NAMALWA (cell line): ENCODE measurements at places on chromosomes 3 and 15.

DNA sequence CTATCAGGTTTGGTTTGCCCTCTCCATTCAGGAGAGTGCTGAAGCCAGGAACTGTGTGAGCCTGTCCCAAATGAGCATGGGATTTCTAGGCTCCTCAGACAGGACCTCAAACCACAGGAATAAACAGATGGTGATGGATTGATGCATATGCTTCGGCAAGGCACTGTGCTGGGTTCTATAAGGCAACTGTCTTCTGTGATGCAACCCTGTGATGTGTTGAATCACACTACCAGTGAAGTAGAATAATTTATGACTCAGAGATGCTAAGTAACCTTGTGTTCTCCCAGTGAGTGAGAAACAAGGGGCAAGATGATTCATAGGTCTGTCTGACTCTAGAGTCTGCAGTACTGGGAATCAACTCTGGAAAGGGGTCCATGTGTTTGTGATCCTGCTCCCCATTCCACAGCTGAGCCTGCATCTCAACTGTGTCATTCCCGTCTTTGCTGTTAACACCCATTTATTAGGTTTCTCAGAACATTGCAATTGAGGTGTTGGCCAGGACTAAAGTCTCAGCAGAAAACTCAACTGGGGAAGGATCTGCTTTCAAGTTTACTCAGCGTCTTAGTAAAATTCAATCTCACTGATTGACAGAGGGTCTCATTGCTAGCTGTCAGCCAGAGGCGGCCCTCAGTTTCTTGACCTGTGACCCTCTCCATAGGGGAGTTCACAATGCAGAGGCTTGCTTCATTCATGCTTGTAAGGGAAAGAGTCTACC is 510.1 kb upstream of the CFAP20DC start:
- no peak for DNase-seq

DNA sequence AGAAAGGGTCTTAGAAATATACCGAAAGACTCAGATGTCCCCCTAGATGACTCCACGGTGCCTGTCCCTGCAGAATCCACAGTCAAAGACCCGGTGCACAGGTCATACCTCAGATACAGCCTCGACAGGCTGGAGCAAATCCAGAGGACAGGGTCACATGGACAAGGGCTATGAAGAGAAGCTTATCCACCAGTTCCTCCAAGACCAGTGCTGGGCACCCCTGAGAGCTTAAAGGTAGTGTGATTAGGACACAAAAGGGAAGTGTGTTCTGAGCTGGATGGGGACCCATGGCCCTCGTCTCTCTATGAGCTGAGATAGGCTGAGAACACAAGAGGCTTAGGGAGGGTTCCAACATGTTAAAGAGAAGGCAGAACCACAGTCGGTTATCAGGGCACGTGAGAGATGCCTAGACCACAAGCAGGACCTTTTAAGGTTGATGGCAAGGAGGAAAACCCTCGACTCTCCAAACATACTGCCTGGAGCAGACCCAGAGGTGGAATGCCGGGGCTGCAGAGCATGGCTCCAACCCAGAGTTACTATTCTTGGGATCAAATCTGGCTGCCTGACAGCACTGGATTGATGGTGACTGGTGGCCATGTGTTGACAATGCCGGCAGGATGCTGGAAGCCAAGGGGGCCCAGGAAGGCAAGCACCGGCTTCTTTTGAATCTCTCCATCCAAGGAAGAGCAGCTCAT is 46.9 kb downstream of the ADCY5 start:
- DNase-seq: no peak

DNA sequence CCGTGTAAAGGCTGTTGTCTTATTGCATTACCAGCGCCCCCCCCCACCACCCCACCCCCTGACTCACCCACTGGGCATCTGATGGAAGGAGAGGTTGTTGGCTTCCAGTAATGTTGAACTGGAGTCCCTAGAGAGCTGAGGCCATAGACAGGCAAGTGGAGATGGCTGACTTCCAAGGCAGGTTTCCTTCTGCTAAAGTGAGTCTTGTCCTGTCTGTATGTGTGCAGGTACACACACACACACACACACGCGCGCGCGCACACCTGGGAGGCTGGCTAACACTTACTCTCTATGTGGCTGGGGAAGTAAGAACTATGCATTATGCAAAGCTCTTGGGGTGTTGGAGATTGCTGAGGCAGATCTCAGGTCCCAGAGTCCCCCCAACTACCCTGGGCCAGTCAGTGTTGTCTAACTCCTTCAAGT is 1.6 kb upstream of the KY start:
- no peak for DNase-seq

GRCh38 chr15:80693682-80694610 is 1.2 kb upstream of the ABHD17C start:
- DNase-seq: peak; percentile 42

DNA sequence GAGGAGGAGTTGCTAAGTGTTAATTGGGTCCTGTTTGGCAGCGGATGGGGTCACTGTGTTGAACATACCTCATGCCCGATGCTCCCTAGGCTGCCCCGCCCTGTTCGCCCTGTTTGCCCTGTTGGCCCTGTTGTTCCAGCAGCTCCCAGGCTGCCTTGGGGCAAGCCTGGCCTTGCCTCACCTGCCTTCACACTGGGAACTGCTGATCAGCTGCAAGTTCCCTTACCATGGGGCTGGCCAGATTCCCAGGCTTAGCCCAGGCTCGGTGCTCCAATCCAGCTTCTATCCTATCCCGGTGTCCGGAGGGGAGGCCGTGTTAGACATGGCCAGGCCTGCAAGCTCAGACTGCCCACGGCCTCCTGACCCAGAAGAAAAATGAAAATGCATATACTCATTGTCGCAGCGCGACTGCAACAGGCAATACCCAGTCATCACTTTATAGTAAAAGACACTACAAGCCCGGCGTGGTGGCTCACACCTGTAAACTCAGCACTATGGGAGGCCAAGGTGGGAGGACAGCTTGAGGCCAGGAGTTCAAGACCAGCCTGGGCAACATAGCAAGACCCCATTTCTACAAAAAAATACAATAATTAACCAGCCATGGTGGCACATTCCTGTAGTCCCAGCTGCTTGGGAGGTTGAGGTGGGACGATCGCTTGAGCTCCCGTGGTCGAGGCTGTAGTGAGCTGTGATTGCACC is 42.9 kb upstream of the ZNF710 start:
- no peak for DNase-seq

DNA sequence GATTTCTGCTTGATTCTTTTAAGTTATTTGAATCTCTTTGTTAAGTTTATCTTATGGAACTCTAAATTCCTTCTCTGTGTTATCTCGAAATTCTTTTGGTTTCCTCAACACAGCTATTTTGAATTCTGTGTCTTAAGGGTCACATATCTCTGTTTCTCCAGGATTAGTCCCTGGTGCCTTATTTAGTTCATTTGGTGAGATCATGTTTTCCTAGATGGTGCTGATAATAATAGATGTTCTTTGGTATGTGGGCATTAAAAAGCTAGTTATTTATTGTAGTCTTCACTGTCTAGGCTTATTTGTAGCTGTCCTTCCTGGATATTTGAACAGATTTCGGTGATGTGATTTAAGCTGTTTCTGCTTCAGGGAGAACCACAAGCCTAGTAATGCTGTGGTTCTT is 615.6 kb upstream of the NECTIN3 start:
- no peak for DNase-seq

- no peak for DNase-seq
Measured at GRCh38 chr3:195910499-195910845, 2.1 kb upstream of the TNK2 start.
